ENCODE measurements at places on chromosomes 2 and 18.

DNA sequence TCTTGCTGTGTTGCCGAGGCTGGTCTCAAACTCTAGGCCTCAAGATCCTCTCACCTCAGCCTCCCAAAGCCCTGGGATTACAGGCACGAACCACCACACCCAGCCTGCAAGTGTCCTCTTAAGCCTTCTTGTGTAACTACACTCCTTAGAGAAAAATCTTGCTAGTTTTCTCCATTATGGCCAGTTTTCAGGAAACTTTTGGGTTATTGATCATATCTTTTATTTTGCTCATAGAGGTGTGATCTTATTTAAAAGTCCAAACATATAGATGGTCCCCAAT lies 2.4 kb downstream of the SOCS6 start:
- no peak for ATAC-seq

GRCh38 chr2:166516712-166517303 lies 22.8 kb upstream of the SCN7A start:
- peak; percentile 80 for ATAC-seq

- no peak for ATAC-seq
Measured at GRCh38 chr2:109519513-109519912, 94.3 kb downstream of the SEPTIN10 start.

DNA sequence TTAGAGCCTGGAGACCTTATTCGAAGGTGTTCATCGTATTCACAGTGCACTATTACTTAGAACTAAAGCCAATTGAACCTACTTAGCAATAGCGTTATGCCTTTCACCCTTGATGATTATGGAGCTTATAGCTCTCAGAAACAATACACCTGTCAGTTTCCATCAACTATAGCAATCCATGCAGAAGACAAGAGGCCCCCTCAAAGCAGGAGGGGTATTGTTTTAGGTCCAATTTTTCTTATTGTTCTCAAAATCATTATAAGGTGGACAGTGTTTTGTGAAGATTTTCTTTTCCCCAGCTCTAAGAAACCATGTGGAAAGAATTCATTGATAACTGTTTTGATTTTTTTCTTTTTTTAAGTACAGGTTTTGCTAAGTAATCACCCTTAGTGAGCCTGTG lies 135.5 kb downstream of the MEIS1 start:
- ATAC-seq, result no peak

- no peak for ATAC-seq
Measured at GRCh38 chr2:132595186-132595585, 74.8 kb downstream of the LYPD1 start.

DNA sequence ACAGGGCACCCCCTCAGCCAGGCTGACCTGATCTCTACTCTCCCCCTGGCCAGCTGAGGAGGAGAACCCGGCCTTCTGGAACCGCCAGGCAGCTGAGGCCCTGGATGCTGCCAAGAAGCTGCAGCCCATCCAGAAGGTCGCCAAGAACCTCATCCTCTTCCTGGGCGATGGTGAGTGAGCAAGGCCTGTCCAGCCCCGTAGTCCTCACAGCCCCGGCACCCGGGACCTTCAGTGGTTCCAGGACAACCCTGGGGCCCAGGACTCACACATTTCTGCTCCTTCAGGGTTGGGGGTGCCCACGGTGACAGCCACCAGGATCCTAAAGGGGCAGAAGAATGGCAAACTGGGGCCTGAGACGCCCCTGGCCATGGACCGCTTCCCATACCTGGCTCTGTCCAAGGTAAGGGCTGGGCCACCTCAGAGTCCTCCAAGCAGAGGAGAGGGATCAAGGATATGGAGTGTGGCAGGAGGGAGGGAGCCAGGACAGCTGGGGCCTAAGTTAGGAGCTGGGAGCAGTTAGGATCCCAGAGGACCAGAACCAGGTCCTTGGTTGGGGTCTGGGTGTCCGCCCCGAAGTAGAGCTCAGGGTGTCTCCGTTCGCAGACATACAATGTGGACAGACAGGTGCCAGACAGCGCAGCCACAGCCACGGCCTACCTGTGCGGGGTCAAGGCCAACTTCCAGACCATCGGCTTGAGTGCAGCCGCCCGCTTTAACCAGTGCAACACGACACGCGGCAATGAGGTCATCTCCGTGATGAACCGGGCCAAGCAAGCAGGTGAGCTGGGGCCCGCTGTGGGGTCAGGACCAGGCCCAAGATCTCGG lies 555 bp downstream of the ALPI start:
- ATAC-seq, result no peak

DNA sequence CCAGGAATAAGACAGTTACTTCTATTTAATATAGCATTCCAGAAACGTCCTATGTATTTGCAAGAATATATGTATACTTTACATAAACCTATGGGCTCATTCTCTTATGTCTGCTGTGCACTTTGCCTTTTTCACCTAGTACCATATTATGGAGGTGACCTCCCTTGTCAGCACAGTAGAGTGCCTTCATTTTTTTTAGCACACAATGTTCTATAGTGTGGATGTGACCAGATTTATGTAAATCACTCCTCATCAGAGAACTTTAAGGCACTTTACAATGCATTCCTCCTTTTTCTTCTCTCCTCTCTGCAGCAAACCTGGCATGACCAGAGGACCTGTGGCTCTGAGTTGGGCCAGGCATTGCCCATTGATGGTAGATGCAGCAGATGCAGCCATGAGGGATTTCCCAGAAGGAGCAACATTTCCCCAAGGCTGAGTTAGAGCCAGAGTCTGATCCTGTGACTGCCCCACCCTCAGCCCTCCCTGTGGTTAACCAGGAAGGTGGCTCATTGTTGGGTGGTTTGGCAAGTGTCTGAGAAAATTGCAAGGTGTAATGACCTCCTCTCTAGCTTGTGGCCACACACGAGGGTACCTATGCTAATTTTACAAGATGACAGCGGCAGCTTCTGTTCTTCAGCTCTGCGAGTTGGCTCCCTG lies 76.5 kb upstream of the DLX2 start:
- peak; percentile 27 for ATAC-seq

All from SK-N-SH treated with all-trans-retinoic acid at 6 μM for 48 hours (cell line).